Esophagus muscularis mucosa (tissue), 4 donors: ENCODE measurements at places on chromosomes 4 and X. TPM values are rescaled to one million over a fixed set of nuclear protein-coding genes. Genes with fewer than 3 reads are reported as not detected.

DNA sequence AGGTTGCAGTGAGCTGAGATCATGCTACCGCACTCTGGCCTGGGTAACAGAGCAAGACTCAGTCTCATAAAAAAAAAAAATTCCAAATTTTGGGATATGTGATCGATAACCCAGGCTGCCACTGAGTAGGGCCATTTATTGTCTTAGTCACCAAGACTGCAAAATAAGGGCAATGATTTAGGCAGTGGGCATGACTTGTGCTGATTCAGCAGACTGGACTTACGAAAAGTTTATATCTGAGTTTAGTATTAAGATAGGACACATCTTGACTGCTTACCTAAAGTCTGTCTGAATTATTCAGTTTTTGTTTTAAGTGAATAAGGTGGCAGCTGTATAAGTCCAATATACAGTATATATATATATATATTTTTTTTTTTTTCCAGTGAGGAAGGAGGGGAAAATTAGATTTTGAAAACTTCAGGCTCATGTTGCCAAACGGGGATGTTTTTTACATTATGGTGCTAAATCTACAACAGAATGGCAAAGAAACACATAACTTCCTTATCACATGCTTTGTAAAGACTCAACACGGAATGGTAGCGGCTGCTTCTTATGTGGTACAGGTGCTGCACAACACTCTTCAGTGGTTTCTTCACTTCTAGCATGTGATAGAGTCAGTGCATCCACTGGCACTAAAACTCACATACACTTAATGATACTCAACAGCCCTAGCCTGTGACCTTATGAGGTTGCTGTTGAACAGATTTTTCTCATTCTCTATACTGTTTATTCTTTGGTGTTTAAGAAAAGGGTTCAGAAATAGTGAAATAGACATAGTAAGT, 6.5 kb downstream of the TEX13D start:
- DNase-seq: no peak

DNA sequence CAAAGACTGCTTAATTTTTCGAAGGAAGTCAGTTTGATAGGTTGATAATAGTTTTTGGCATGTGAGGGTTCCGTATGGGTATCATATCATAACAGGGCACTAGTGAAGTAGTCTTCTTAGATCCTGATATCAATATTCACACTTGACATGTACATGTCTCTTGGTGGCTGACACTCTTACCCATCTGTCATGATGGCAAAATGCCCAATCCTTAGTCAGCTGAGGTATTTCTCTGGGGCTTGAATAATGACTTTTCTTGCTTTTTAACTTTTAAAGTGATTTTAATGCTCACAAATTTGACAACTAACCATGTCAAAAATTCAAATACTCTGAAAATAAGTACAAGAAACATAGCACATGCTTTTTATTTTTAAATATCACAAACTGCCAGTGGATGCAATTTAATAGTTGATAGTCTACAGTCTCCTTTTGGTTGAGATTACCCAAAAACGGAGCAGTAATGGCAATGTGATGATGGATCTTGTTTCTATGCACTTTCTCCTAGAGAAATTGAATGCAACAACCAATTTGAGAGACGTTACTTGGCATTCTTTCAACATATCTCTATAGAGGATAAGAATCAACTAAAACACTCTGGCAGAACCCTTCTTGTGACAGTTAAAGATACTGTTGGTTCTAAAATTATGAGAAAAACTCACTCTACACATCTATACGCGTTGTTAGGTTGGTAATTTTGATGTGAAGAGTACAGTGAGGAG, 552.9 kb upstream of the PABPC4L start:
- no peak for DNase-seq

- DNase-seq: no peak
Measured at GRCh38 chrX:43386875-43387274, 269.2 kb upstream of the MAOA start.

DNA sequence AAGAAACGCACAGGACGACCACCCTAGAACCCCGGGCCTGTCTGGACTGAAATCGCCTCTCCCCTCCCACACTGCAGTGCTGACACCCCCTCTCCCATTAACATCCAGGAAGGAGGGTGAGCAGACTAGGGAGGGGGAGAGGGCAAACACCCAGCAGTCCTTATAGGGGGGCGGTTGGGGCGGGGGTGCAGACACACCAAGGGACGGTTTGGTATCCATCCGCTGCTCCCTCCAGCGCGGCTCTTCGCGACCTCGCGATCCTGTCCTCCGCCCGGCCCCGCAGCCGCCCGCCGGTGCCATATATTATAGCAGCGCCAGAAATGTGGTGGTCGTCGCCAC, 411 bp upstream of the GPRASP1 start:
- no peak for DNase-seq

The FRMPD4 gene
- total RNA-seq: 0.58 TPM

The TMEM35A gene
- total RNA-seq: 9.9 TPM

The DCHS2 gene
- total RNA-seq: 3.0 TPM
